ENCODE measurements at places on chromosomes 16 and 17.

- no peak for DNase-seq
Measured at GRCh38 chr16:779561-779960, 8.6 kb downstream of the RPUSD1 start.

DNA sequence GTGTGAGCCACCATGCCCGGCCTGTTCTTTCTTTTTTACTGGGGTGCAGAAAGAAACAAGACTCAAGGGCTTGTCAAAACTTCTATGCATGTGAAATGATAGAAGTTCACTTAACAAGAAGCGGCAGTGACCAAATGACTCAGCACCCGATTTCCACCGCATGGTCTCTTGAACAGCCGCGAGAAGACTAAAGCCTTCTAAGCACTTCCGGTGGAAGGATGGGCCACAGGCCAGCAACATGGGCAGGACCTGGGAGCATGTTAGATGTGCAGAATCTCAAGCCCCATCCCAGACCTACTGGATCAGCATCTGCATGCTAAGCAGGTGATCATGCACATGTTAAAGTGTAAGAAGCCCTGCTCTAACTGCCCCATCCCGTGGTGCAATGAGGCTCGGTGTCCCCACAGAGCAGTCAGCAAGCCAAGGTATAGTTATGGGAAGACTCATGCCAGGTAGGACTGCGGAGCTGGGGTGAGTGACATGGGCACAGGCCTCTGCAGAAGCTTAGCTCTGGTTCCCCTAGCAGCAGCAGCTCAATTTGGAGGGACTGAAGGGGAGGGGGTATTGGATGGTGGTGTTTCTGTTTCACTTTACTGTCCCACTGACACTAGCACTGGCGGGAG, 88.5 kb upstream of the HNF1B start:
- no peak for DNase-seq

DNA sequence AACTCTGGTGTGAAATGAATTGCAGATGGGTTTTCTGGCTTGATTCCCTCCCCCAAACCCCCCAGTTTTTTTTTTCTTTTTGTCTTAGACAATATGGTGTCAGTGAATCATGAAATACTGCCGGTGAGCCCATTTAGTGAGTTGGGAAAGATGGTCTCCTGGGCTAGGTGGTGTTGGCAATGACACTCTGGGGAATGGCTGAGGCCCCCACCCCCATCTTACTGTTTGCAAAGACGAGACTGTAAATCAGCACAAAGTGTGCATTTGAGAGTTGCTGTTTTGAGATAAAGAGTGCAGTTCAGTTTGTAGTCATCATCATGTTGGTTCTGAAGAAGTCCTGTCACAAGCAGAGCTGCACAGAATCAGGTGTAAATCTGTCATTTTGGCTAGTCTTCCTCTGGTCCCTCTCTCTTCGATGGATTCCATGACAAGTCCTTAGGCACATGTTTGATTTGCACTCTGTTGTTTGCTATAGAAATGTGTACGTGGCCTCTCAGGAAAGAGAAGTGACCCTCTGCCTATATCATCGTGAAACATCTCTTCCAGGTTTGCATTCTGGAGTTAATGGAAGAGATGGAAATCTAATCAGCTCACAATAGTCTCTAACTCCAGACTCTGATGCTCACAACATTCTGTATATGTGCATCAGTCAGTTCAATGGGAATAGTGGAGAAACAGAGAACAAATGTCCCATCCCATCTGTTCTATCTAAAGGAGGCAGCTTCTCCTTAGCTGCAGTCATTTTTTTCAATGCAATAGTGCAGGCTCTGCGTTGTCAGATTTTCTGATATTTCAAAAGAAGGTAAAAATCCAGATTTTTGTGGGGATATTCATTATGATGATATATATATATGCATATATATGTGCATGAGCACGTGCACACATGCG, 34.6 kb downstream of the RBFOX1 start:
- DNase-seq: no peak

GRCh38 chr17:40363111-40363827, 1.3 kb downstream of the GJD3 start:
- no peak for DNase-seq

- DNase-seq: peak; percentile 87
Measured at GRCh38 chr17:57577751-57578607, 167.1 kb downstream of the CCDC182 start.

- DNase-seq: no peak
Measured at GRCh38 chr16:84692451-84693214, 7.2 kb upstream of the USP10 start.

- peak; percentile 60 for DNase-seq
Measured at GRCh38 chr17:27430882-27431491, 25.3 kb upstream of the KSR1 start.

GRCh38 chr16:77331802-77332586, 102.8 kb downstream of the ADAMTS18 start:
- DNase-seq: no peak

Measured in GM03348 (cell line).